ENCODE measurements at places on chromosomes 11 and 22. TPM values are rescaled to one million over a fixed set of nuclear protein-coding genes. Genes with fewer than 3 reads are reported as not detected.
A peak's percentile ranks its signal among the peaks of the same experiment; 100 is the strongest.

Gene MRGPRE
- total RNA-seq: 0.36 TPM

- H3K4me3 ChIP-seq: peak overlapping the region; percentile 100
- H3K36me3 ChIP-seq: peaks cover 35% of the 10 kb centered on the region
- H3K4me1 ChIP-seq: peaks cover 86% of the 10 kb centered on the region
- DNase-seq: peak; percentile 45
Observed at GRCh38 chr11:114059984-114060391, 477 bp downstream of the ZBTB16 start.

DNA sequence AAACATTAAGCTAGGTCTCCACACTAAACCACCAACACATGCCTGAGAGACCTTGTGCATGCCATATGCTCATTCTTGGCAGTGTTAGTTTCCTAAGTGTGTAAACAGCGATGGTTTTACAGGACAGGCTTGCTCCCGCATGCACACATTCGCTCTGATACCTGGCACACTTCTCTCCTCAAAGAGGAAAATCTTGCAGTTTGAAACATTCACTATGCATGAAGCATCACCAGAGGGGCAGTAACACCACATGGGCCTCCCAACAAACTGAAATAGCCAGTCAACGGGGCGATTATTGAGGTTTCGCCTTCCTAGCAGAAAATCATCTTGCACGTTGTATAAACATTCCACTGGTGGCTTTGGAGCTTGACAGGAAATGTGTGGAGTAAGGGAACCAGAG lies 52.6 kb downstream of the ABTB2 start:
- no peak overlapping the region for H3K4me3 ChIP-seq
- no peak for DNase-seq
- H3K4me1 ChIP-seq: peaks cover 33% of the 10 kb centered on the region
- no peak overlapping the region for H3K27ac ChIP-seq
- no peaks in the 10 kb centered on the region for H3K36me3 ChIP-seq

DNA sequence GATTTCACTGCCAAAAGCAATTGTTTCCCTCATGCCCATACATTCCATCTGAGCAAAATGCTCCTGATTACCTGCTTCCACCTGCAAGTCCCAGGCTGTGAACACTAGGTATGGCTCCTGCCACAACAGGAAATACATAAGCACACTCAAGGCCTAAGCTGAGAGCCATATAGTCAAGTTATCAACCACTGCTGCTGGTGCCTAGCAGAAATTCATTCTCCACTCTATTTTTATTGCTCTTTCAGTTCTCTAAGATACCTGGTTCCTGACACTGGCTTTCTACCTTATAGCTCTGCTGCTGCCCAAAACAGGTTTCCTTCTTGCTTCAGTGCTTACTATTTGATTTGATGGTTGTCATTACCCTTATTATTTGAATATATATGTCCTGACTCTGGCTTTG lies 31.6 kb downstream of the SLC36A4 start:
- H3K36me3 ChIP-seq: peaks cover 41% of the 10 kb centered on the region
- no peak overlapping the region for H3K27ac ChIP-seq
- H3K27me3 ChIP-seq: no peaks in the 10 kb centered on the region
- no peaks in the 10 kb centered on the region for H3K4me1 ChIP-seq
- no peak for DNase-seq

- no peak overlapping the region for H3K4me3 ChIP-seq
- H3K27ac ChIP-seq: no peak overlapping the region
- H3K27me3 ChIP-seq: no peaks in the 10 kb centered on the region
Observed at GRCh38 chr11:118427707-118428106, 8.6 kb upstream of the KMT2A start.

- no peak for DNase-seq
- H3K27me3 ChIP-seq: no peaks in the 10 kb centered on the region
- peaks cover 9% of the 10 kb centered on the region for H3K4me1 ChIP-seq
- no peak overlapping the region for H3K27ac ChIP-seq
Observed at GRCh38 chr11:108743851-108744250, 79.0 kb downstream of the DDX10 start.

Data from left ventricle myocardium inferior (tissue), 1 donor.